Kidney epithelial cell (primary cell): ENCODE measurements at places on chromosomes 7 and 10. TPM values are rescaled to one million over a fixed set of nuclear protein-coding genes. Genes with fewer than 3 reads are reported as not detected.

ITIH5 gene
- 0.82 and 1.5 TPM in 2 replicates for total RNA-seq

PRKG1 gene
- total RNA-seq: 1.3 and 2.6 TPM in 2 replicates

UMAD1 gene
- 10.7 and 16.2 TPM in 2 replicates for total RNA-seq

DNA sequence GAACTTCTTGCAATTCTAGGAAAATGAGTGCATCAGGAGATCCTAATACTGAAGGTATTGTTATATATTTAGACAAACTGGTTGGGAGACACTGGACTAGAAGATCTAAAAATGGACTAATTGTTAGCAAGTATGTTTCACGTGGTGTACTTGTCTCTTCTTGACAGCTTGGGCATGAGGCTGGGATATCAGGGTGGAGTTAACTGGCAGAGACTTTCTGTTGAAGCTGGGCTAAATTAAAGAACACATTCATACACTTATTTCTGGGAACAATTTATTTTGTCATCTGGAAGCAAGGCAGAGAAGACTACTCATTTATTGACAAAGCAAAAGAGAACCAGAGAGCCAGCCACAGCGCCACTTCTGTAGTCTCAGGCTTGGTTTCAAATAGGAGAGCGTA, 25.9 kb downstream of the TYW1 start:
- DNase-seq: no peak

GRCh38 chr7:111029141-111029572, 61.8 kb upstream of the LRRN3 start:
- DNase-seq: no peak

DNA sequence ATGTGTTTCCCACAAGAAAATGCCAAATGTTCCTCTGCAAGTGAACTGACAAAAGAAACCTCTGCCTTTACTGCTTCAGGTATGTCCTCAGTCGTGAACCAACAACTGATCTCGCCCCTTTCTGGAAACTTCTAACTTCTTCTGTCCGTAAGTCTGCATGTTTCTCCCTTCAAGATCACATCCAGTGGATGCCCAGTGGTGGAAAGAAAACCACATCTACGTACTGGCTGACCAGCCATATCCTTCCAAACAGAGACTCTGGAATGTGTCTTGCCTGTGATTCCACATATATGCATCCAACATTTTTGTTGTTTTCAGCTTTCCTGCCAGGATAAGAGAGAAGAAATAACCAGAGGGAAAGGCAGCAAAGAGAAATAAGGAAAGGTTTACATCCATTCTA, 152.7 kb downstream of the GLI3 start:
- no peak for DNase-seq

GRCh38 chr10:132257271-132257670, 50.5 kb downstream of the STK32C start:
- DNase-seq: no peak

- DNase-seq: no peak
Measured at GRCh38 chr10:44004913-44005787, 356.5 kb upstream of the ZNF32 start.

GRCh38 chr7:47803025-47803424, 145.2 kb downstream of the PKD1L1 start:
- DNase-seq: no peak

DNA sequence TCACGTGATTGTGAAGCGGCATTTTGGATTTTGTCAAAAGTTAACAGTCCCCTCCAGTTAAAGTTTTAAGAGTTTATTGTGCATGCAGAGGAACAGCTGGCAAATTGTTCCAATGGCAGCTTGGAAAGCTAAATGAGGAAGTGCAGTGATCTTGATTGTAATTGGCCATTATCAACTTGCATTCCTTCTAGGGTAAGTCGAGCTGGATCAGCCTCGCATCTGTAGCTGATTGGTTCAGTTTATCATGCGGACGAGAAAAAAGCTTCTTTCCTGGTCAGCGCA, 566 bp downstream of the ZNF789 start:
- peak; percentile 70 for DNase-seq

DNA sequence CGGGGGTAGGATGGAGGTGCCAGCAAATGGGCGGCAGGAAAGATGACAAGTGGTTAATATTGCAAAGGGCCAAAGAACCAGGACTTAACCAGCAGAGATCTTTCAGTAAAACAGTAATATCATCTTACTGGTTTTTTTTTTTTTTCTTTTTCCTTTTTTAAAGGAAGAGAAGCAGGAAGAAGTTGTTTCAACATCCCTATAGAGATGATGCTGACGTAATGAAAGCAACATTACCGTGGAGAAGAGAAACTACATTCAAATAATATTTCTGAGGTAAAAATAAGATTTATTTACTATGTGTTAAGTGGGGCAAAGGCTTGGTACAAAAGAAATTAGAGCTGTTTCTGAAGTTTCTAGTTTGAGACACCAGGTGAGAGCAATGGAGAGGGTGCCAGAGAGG, 11.0 kb downstream of the MINDY3 start:
- DNase-seq: no peak

DNA sequence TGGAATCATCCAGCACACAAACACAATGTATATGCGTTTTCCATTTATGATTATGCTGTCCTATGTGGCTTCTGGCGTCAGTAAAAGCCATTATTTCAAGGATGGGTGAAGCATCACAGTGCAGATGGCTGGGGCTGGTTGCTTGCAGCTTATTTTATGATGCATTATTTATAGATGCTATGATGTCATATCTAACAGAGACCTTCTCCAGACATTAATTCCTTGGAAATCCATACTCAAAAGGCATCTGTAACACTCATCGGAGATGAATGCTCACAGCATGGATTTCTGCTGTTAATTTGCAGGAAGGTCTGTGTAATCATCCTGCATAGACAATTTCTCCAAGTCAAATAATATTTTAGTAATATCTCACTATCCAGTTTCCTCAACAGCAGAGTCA, 7.2 kb downstream of the RGS10 start:
- DNase-seq: no peak
